Activated naive CD8-positive, alpha-beta T cell treated with anti-CD3 and anti-CD28 coated beads for 36 hours (primary cell): ENCODE measurements at places on chromosomes 5 and 9. TPM values are rescaled to one million over a fixed set of nuclear protein-coding genes. Genes with fewer than 3 reads are reported as not detected.

- peak overlapping the region; percentile 49 for H3K4me3 ChIP-seq
- no peak for DNase-seq
- H3K4me1 ChIP-seq: peaks cover 83% of the 10 kb centered on the region
These were observed 10.7 kb downstream of the PRRC2B start for GRCh38 chr9:131404581-131404980.

DNA sequence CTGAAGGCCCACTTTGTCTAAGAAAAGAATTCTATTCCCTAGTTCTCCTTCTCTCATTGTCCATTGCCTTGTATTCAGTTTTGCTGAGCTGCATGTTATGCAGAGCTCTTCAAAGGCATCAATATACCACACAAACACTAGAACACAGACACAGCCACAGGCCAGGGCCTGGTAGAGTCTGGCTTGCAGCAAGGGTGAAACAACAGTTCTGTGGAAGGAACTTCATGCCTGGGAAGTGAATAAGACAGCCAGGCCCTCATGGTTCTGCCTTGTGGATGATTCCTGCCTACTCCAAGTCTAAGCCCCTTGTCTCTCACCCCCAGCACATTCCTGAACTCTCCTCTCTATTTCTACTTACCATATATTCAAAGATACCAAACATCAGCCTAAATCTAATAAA is 30.8 kb downstream of the KLHL3 start:
- H3K27ac ChIP-seq: no peak overlapping the region
- no peaks in the 10 kb centered on the region for H3K27me3 ChIP-seq
- DNase-seq: no peak
- H3K4me1 ChIP-seq: peaks cover 2% of the 10 kb centered on the region

DNA sequence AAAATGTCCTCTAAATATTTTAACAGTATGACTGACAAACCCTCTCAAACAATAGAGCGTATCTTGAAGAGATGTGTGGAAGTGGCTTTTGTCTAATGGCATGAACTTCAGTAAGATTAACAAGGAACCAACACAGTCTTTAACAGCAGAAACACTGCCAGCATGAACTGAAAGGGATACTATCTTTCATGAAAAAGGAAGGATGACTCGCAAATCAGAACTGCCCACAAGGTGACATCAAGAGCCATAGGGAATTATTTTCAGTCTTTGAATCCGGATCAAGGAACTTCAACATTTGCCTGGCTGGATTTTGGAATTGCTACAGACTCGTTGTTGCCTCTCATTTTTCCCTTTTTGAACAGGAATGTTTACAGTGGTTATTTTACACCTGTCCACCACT is 5.1 kb upstream of the HEXB start:
- no peaks in the 10 kb centered on the region for H3K4me1 ChIP-seq
- DNase-seq: no peak
- no peaks in the 10 kb centered on the region for H3K36me3 ChIP-seq
- peaks cover 11% of the 10 kb centered on the region for H3K27me3 ChIP-seq
- H3K4me3 ChIP-seq: no peak overlapping the region

DNA sequence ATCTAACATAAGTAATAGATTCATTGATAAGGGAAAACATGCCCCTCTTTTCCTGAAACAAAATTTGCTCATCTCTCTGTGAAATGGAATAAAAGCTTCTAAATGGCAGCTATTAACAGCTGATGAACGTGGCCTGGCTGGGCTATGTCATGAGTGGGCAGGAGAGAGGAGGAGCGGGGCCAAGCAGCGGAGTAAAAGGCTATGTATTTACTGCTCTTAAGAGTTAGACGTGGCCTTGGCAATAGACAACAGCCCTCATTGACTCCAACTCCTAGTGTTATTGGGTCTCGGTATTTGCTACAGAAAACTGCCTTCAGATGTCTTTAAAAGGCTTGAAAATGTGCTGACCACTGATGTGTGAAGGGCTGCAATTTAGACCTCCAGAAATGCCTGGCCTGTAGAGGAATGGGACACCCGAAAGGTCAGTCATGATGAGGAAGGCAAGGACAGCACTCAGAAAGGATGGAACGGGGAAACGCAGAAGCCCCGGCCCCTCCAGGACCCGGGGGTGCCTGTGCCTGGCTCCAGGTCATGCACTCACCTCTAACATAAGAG is 116.8 kb downstream of the PDZD2 start:
- DNase-seq: no peak
- no peaks in the 10 kb centered on the region for H3K36me3 ChIP-seq
- no peak overlapping the region for H3K4me3 ChIP-seq
- H3K4me1 ChIP-seq: no peaks in the 10 kb centered on the region

DNA sequence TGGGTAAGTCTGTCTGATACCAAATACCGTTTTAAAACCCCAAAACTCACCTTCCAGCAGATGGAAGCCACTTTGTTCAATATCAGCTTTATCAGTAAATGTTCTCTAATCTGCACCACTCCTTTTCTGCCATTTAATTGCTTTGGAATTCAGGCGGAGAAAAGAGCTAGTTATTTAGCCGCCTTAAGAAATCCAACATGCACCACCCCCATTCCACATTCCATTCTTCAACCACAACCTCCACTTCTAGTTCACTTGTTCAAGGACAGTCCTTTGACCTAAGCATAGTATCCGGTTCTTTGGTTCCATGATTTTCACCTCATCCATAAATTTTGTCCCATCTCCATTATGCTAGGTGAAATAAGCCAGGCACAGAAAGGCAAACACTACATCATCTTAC is 240.1 kb downstream of the DNAH5 start:
- no peak overlapping the region for H3K4me3 ChIP-seq
- no peaks in the 10 kb centered on the region for H3K36me3 ChIP-seq
- no peaks in the 10 kb centered on the region for H3K4me1 ChIP-seq
- H3K27ac ChIP-seq: no peak overlapping the region
- no peak for DNase-seq
- H3K27me3 ChIP-seq: no peaks in the 10 kb centered on the region

GRCh38 chr5:108271127-108271526 is 110.8 kb downstream of the FBXL17 start:
- peaks cover 12% of the 10 kb centered on the region for H3K36me3 ChIP-seq
- H3K4me1 ChIP-seq: peaks cover 6% of the 10 kb centered on the region
- no peak for DNase-seq
- no peak overlapping the region for H3K4me3 ChIP-seq

GRCh38 chr9:134823623-134824022 is 57.0 kb upstream of the FCN2 start:
- no peak overlapping the region for H3K27ac ChIP-seq
- no peaks in the 10 kb centered on the region for H3K36me3 ChIP-seq
- H3K27me3 ChIP-seq: no peaks in the 10 kb centered on the region
- H3K4me1 ChIP-seq: no peaks in the 10 kb centered on the region
- no peak for DNase-seq

GLDC gene
- 0.64 TPM for total RNA-seq

ELOVL7 gene
- 0.32 TPM for total RNA-seq

PITX1 gene
- not detected for total RNA-seq

DEPDC1B gene
- 25.5 TPM for total RNA-seq

ADRB2 gene
- total RNA-seq: 0.18 TPM
